A549 treated with dexamethasone at 1 μM for 4 hours (cell line): ENCODE measurements at places on chromosomes 2 and 18. TPM values are rescaled to one million over a fixed set of nuclear protein-coding genes. Genes with fewer than 3 reads are reported as not detected.

Gene REG3G
- not detected in 5 replicates for total RNA-seq

Gene TUBA3D
- total RNA-seq: 6.8 to 8.7 TPM (median 7.2 TPM) in 5 replicates

Gene C2orf74
- 16.0 to 19.7 TPM (median 16.3 TPM) in 5 replicates for total RNA-seq

Gene SP5
- not detected in 5 replicates for total RNA-seq

Gene ADCY3
- total RNA-seq: 70.4 to 93.5 TPM (median 81.9 TPM) in 5 replicates
